ENCODE measurements at places on chromosomes 7 and 10.

GRCh38 chr10:117740691-117741222 lies 198.2 kb downstream of the EMX2 start:
- DNase-seq, result no peak

DNA sequence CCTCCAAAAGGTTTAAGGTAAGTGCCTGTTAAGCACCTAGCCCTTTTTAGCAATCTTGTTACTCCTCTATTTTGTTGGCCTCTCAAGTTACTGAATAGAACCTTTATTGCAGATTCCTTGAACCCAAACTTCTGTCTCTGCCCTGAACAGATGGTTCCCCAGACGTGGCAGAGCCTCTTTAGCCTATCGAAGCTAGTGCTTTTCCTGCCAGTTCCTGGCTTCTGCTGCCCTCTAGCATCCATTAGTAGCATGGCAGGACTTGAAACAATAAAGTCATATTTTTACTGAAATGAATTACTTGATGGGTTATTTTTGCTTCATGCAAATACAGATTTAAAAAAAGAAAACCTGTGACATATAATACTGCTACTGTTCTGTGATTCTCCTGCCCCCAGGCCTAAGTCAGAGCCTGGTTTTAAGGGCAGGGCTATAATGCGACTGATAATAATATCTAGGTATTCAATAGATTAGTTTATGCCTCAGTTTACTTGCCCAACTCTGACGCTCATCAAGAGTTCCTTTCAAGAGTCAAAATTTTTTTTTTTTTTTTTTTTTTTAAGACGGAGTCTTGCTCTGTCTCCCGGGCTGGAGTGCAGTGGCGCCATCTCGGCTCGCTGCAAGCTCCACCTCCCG lies 84.3 kb upstream of the PHF14 start:
- DNase-seq, result no peak

- no peak for DNase-seq
These were observed 403.5 kb upstream of the ANKRD30A start for GRCh38 chr10:36721871-36722270.

- no peak for DNase-seq
These were observed 2.7 kb upstream of the IQUB start for GRCh38 chr7:123537026-123537642.

- no peak for DNase-seq
These were observed 44.8 kb upstream of the EGR2 start for GRCh38 chr10:62860946-62861345.

GRCh38 chr7:70585071-70585470 lies 546.9 kb upstream of the GALNT17 start:
- DNase-seq, result no peak

DNA sequence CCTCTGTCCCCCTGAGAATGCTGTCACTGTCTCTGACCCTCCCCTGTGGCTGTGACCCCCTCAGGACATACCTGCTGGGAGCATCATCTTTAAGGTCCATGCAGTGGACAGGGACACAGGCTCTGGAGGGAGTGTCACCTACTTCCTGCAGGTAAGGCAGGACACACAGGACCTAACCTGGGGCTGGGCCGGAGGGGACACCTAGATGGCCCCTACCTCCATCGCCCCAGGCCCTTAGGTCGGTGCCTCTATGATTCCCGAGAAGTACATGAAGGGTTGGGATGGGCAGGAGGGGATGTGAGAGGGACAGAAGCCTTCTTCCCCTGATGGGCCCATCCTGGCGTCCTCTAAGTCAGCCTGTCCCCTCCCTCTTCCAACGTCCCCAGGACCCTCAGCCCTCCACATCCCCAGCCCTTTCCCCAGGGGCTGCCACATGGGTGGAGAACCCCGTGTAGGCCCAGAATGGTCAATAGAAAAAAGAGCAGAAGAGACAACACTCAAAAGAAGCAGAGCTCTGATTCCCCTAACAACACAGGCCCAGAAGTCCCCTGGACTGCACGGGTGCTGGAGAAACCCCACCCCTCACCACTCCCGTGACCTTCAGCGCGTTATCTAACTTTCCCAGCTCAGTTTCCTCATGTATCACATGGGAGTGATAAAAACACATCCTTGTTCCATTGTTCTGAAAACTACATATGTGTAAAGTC lies 6.4 kb downstream of the CDHR1 start:
- no peak for DNase-seq

- DNase-seq, result no peak
These were observed 359.2 kb upstream of the AOAH start for GRCh38 chr7:37083311-37084096.

DNA sequence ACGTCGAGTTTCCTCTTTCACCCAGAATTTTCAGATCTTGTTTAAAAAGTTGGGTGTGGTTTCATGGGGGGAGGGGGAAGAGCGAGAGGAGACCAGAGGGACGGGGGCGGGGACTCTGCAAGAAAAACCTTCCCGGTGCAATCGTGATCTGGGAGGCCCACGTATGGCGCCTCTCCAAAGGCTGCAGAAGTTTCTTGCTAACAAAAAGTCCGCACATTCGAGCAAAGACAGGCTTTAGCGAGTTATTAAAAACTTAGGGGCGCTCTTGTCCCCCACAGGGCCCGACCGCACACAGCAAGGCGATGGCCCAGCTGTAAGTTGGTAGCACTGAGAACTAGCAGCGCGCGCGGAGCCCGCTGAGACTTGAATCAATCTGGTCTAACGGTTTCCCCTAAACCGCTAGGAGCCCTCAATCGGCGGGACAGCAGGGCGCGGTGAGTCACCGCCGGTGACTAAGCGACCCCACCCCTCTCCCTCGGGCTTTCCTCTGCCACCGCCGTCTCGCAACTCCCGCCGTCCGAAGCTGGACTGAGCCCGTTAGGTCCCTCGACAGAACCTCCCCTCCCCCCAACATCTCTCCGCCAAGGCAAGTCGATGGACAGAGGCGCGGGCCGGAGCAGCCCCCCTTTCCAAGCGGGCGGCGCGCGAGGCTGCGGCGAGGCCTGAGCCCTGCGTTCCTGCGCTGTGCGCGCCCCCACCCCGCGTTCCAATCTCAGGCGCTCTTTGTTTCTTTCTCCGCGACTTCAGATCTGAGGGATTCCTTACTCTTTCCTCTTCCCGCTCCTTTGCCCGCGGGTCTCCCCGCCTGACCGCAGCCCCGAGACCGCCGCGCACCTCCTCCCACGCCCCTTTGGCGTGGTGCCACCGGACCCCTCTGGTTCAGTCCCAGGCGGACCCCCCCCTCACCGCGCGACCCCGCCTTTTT lies at the start of gene VIM:
Gene VIM, plus strand, starts transcription at position 151 of the 925 bp plus-strand sequence. CDS start 1,182 bp downstream, outside the sequence.
- DNase-seq, result peak; percentile 79

- DNase-seq, result no peak
These were observed 12.4 kb upstream of the SAMD8 start for GRCh38 chr10:75098902-75099673.

DNA sequence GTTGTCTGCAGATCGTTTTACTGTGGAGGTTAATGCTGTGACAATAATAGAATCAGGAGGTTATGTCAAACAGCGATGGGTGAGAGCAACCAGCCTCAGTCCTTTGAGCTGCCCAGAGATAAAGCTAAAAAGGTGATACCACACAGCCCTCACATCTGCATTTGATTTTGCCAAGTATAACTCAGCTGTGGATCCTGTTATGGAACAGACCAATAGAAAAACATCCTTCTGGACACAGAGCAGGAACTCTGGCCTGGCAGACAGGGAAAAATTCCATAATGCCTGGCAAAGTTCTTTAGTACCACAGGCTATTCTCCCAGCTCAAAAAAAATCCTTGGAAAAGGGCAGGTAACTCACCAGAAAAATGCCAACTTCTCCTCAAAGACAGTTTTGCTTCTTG lies 87.1 kb upstream of the PDLIM1 start:
- no peak for DNase-seq

DNA sequence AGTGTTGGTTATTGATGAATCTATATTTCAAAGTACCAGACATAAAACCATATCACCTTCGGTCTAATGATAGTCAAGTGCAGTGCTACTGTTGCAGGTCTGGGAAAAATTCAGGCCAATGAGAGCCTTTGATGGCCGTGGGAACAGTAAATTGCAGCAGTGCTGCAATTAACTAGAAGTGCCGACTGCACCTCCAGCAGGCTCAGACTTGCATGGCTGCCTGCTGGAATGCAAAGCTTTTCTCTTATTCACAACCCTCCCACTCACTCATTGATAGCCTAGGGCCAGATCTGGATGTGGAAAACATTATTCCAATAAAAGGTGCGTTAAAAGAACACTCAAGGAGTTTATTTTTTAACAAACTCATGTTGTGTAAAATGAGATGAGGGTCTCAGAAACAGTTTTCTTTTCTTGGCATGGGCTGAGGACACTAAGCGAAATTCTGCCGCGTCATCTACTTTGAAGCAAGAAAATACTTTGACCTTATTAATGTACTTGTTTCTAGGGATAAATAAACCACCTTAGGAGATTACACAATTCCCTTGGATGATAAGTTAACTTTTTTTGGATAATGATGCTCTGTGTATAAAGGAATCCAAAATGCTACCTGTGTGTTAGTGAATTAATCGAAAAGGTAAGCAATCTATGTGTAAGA lies 17.1 kb downstream of the PLXDC2 start:
- no peak for DNase-seq

- DNase-seq, result no peak
These were observed 18.5 kb downstream of the AKR1B15 start for GRCh38 chr7:134567368-134567767.

DNA sequence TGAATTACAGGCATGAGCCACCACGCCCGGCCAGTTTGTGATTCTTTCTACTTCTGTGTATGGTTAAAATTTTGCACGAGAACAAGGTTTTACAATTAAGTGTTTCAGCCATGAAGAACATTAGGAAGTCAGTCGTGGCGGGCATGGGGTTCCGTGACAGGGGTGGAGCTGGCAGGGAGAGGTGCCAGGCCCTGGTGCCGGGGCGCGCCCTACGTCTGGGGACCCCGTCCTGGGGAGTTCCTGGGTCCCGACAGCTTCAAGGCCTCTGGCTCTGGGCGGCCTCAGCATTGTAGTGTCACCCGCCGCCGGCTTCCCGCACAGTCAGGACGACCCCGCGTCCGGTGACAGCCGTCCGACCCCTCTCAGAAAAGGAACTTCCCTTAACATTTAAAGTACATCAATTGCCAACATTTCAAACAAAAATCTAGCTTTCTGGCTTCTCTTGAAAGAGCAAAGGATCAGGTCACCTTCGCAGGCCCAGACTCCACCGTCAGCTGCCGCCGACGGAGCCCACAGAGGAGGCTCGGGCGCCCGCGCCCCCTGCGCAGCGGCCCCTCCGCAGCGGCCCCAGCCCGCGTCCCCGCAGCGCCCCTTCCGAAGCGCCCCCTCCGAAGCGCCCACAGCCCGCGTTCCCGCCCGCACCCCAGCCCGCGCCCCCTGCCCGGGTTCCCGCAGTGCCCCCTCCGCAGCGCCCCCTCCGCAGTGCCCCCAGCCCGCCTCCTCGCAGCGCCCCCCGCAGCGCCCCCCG lies 23.2 kb upstream of the MKI67 start:
- DNase-seq, result no peak

- DNase-seq, result no peak
These were observed 111.0 kb upstream of the KLF14 start for GRCh38 chr7:130844811-130845580.

GRCh38 chr7:17948526-17949238 lies 8.4 kb upstream of the SNX13 start:
- DNase-seq, result no peak

DNA sequence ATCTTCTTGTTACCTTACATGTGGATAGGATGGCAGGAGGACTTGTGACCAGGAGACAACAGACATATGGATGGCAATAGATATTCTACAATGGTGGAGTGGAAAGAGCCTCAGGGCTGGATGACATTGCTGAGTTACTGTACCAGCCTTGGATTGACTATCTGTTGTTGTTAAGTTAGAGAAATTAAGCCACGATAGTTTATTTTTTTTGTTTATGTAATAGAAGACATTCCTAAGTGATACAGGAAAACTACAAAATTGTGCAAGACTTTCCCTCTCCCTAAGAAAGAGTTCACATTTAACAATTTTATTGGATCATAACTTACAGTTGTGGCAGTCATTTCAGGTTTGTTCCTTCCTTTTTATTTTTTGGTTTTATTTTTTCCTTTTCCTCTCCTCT lies 230.7 kb upstream of the CACNA2D1 start:
- DNase-seq, result no peak

DNA sequence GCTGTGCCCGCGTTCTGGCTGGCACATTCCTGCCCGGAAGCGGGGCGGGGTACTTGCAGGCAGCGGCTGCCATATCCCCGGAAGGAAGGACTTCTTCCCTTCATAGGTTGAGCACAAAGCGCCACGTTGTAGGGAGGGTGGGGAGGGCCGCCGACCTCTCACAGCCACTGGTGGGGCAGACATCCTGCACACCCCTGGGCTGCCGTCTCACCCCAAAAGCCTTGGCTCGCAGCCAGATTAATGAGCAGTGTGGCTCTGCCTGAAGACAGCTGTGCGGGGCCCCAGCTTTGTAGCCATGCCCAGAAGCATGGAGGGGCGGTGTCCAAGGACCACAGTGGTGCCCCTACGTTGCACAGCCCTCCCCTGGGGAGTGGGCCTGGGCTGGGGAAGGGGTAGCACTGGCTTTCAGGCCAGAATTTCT lies 54.3 kb upstream of the DPYSL4 start:
- no peak for DNase-seq

- DNase-seq, result no peak
These were observed 130.7 kb downstream of the ADRA2A start for GRCh38 chr10:111207500-111207899.

GRCh38 chr10:30158325-30158960 lies 99.1 kb upstream of the JCAD start:
- no peak for DNase-seq

- no peak for DNase-seq
These were observed 43.7 kb downstream of the ELFN1 start for GRCh38 chr7:1713502-1714484.

GRCh38 chr10:11164803-11165590 lies 147.3 kb downstream of the CELF2 start:
- DNase-seq, result peak; percentile 53

- no peak for DNase-seq
These were observed 410.4 kb downstream of the ATRNL1 start for GRCh38 chr10:115503546-115503945.

GRCh38 chr10:32713560-32713959 lies 244.5 kb downstream of the ITGB1 start:
- DNase-seq, result no peak

DNA sequence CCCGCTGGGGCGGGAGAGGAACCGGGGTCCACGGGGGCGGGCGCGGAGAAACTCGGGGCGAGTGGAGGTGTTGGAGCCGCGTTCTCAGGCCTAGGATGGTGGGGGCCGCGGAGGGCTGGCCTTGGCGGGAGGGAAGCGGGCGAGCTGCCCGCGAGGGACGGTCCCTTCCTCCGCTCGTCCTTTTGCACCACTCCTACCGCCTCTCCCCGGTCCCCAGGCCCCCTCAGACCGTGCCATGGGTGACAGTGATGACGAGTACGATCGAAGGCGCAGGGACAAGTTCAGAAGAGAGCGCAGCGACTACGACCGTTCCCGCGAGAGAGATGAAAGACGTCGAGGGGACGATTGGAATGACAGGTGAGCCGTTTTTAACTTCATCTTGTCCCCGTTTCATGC lies 451 bp downstream of the SRRT start:
- no peak for DNase-seq

DNA sequence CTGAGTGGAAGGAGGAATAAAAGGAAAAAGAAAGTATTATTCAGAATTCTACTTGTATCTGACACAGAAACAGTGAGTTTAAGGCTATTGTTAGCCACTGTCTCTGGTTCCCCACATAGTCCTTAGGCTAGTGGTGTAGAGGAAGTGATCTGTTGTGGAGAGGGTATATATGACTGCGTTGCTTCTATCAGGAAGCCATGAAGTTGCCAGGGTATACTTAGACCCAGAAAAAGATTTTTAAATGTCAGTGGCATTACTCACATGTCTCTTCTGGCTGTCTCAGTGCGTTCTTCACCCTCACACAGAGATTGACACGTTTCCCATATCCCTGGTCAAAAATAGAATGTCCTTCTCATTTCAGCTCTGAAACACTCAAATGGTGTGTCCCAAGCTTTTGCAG lies 72.7 kb downstream of the SEM1 start:
- DNase-seq, result no peak
